ENCODE measurements at places on chromosomes 1 and 21. TPM values are rescaled to one million over a fixed set of nuclear protein-coding genes. Genes with fewer than 3 reads are reported as not detected.

Gene TADA1
- total RNA-seq: 12.9 TPM

Gene STUM
- 3.0 TPM for total RNA-seq

Gene IVL
- total RNA-seq: not detected

Gene RGS18
- total RNA-seq: 0.95 TPM

Gene LHX8
- total RNA-seq: not detected

Gene ETV3L
- not detected for total RNA-seq

Gene CLCA1
- total RNA-seq: 0.43 TPM

Gene C1orf146
- not detected for total RNA-seq

Gene PGBD5
- 1.1 TPM for total RNA-seq

Gene NOL9
- 30.0 TPM for total RNA-seq

Gene MARK1
- total RNA-seq: 4.0 TPM

Gene BRINP2
- total RNA-seq: 0.20 TPM

Gene MKNK1
- 35.3 TPM for total RNA-seq

Gene DRAXIN
- 0.24 TPM for total RNA-seq

Gene AADACL4
- total RNA-seq: not detected

Gene DYRK1A
- 89.0 TPM for total RNA-seq

Gene CFAP107
- not detected for total RNA-seq

Gene SPATA46
- not detected for total RNA-seq

Gene PAPPA2
- total RNA-seq: 0.32 TPM

Gene FNDC10
- total RNA-seq: 0.99 TPM

Gene PLA2G2A
- total RNA-seq: 23.0 TPM

Gene BNIPL
- total RNA-seq: 0.69 TPM

Gene DAB1
- 0.72 TPM for total RNA-seq

Gene ANKRD35
- 3.1 TPM for total RNA-seq

Gene ATP1A4
- total RNA-seq: 0.22 TPM

Gene CFAP141
- 2.4 TPM for total RNA-seq

Gene WNT2B
- total RNA-seq: 47.0 TPM

Gene ITGB2
- total RNA-seq: 17.6 TPM

Gene NUP210L
- not detected for total RNA-seq

Gene CTSS
- 80.9 TPM for total RNA-seq

Gene PARP1
- total RNA-seq: 63.1 TPM

Gene NUDT4B
- total RNA-seq: 34.1 TPM

Gene CFHR4
- not detected for total RNA-seq

Gene MX2
- total RNA-seq: 11.7 TPM

Gene KCNN3
- 0.72 TPM for total RNA-seq

Gene GNG12
- 50.6 TPM for total RNA-seq

Gene MRPL55
- 36.4 TPM for total RNA-seq

Gene SPRR2F
- 18.5 TPM for total RNA-seq

Gene MRPS6
- 28.4 TPM for total RNA-seq
